ENCODE measurements at places on chromosomes 5 and 9.

DNA sequence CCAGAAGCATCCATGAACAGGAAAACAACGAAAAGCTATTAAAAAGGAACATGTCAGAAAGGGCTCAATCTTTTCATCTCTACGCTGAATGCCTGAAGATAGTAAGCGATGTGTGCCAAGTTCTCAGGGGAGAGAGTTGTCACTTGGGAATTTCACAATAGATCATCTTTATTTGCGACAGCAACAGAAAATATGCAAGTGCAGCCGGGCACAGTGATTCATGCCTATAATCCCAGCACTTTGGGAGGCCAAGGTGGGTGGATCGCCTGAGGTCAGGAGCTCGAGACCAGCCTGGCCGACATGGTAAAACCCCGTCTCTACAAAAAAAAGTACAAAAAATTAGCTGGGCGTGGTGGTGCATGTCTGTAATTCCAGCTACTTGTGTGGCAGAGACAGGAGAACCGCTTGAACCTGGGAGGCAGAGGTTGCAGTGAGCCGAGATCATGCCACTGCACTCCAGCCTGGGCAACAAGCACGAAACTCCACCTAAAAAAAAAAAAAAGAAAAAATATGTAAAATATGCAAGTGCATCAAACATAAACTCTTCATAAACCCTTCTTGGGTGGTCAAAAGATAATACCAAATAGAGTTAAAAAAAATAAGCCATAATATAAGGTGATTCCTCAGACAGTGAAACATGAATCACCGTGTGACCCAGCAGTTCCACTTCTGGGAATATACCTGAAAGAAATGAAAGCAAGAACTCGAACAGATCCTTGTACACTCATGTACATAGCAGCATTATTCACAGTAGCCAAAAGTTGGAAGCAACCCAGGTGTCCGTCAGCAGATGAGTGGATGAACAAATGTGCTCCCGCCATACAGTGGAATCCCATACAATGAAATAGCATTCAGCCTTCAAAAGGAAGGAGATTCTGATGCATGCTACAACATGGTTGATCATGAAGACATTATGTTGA lies 16.2 kb downstream of the SFXN1 start:
- no peak for DNase-seq

DNA sequence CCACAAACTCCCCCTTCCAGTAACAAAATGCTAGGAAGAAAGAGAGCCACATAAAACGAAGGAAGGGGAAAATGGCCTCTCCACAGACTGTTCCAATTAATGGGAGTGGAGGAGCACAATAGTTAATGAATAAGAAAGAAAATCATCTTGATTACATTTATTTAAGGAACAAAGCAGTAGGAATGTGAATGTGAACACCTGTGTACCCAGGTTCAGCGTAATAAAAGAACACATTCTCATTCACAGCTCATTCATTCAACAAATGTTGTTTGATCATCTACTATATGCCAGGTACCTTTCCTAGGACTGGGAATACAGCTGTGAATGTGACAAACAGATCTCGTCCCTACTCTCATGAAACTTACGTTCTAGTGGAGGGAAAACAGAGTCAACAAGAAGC lies 35.7 kb downstream of the SIL1 start:
- no peak for DNase-seq

GRCh38 chr5:74542482-74542881 lies 98.0 kb downstream of the ENC1 start:
- DNase-seq, result no peak

DNA sequence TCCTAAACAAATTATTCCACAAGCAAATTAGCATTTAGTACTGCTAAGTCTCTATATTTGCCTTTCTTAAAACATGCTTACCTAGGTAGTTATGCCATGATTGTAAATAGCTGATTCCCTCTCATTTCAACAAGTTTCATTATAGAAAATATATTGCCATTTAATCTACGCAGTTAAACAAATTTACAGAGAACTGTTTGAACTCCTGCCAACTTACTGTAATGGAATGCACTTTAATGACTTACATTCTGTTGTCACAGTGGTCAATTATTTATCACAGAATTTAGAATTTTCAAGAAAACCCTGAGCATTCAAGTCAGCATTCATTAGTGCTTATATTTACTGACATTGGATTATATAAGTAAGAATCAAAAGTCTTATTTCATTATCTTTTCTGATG lies 19.6 kb downstream of the SLC38A9 start:
- no peak for DNase-seq

- no peak for DNase-seq
Measured at GRCh38 chr5:133610489-133611356, 1.6 kb downstream of the FSTL4 start.

GRCh38 chr5:136103118-136103517 lies 29.5 kb upstream of the SMAD5 start:
- no peak for DNase-seq

GRCh38 chr9:81669866-81670265 lies 19.5 kb downstream of the TLE1 start:
- no peak for DNase-seq

- no peak for DNase-seq
Measured at GRCh38 chr5:10599862-10600284, 36.0 kb downstream of the ANKRD33B start.

DNA sequence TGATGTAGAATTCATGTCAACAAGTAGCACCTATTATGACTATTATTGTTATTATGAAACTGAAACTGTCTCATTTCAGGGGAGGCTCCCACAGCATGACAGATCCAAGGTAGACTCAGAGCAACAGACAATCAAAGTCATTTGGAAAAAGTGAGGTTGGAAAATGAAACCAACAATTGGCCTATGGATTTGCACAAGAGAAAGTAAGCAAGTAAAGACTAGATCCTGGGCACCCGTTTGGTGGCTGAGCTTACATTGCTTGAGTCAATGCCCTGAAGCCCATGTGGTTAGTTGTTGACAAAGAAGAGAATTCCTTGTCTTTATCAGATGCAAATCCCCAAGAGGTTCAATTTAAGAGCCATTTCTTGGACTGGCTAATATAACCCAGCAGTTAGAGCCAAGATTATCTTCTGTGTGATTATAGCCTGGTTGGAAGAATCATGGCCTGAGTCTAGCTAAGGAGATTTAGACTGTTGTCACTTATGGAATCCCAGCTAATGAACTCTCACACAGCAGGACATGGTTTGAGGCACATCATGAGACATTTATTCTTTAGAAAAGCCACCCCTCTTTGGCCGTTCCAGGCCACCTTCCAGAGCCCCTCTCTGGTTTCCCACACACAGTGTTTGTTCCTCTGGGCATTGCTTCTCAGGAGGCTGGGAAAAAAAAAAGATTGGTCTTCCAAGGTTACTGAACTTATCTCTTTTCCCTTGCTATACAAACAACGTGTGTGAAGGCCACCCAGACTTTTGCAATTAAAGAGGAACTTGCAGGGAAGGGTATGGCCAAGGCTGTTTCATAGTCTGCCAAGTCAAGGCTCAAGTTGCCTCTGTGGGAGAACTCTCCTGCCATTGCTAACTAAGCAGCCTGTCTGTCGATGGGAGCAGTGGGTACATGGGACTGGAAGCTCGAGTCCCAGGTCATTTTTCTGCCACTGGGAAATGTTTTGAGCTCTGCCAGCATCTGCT lies 399.5 kb downstream of the ENC1 start:
- no peak for DNase-seq

DNA sequence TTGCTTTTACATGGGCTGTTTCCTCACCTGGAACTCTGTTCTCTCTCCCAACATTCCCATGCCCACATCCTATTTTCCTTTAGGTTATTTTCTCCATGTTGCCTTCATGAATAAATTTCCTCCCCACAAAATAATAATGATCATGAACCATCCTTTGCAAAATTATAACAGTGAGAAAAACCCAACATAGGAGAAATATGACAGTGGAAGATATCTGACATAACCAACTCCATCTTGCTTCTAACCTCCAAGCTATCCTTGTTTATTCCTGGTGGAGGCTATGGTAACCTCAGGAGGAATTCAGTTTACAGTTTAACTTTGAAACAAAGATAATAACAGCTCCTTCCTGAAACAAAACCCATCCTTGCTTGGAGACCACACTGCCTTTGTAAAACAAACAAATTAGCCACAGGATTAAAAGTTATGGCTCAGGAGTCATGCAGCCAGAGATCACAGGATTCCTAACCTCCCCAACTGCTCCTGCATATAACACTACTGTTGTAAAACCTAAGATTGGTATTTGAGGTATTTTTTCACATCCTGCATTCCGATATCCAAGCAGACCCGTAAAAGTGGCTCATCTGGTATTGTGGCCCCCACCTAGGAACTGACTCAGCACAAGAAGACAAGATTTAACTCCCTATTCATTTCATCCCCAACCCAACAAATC lies 212.4 kb downstream of the TRIM32 start:
- no peak for DNase-seq

- no peak for DNase-seq
Measured at GRCh38 chr9:88313364-88314220, 74.7 kb upstream of the SPIN1 start.

- no peak for DNase-seq
Measured at GRCh38 chr5:10760096-10760920, 726 bp downstream of the DAP start.

DNA sequence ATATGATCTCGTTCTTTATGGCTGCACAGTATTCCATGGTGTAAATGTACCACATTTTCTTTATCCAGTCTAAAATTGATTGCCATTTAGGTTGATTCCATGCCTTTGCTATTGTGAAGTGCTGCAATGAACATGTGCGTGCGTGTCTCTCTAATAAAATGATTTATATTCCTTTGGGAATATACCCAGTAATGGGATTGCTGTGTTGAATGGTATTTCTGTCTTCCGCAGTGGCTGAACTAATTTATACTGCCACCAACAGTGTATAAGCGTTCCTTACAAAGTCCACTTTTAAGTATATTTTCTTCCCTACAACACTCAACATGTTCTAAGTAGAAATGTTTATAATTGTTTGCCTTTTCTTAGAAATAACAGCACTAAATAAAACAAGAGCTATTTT lies 521.9 kb downstream of the DTWD2 start:
- no peak for DNase-seq

GRCh38 chr9:127067603-127068220 lies 54.7 kb downstream of the ANGPTL2 start:
- DNase-seq, result no peak
